ENCODE measurements at places on chromosomes 1 and 21.

- DNase-seq = no peak
These were observed 6.0 kb downstream of the TATDN3 start for GRCh38 chr1:212797681-212798080.

DNA sequence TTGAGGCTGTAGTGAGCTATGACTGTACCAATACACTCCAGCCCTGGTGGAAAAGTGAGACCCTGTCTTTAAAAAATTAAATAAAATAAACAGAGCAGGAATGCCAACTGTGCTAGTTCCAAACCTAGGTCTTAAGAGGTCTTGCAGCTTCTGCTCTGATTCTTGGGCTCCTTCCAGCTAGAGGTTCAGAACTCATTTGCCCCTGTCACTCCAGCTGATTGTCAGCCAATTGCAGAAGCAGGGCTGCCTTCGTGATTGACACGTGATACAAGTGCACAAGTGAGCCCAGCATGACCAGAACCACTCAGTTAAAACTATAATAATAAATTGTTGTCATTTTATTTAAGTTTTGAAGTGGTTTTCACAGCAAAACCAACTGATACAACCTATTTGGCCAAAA, 298.4 kb downstream of the USP25 start:
- DNase-seq = no peak

DNA sequence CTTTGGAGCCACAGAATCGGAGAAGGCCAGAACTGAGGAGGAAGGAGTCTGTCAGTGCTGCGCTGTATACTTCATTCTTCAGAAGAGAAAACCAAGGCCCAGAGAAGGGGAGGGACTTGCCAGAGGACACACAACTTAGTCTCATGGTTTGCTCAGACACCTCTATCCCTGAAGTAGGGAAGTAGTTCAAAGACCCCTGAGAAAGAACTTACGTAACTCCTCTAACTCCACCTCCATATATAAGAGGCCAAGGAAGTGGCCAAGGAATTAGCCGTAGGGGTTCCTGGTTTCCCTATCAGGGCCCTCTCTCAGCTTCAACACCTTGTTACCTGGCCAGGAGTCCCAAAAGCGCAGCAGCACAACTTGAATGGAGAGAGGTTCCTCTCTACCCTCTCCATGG, 580 bp upstream of the NECTIN4 start:
- DNase-seq = no peak

- DNase-seq = no peak
These were observed 116.2 kb downstream of the KCNJ6 start for GRCh38 chr21:37800057-37800455.

- no peak for DNase-seq
These were observed 620.1 kb upstream of the ADAMTS5 start for GRCh38 chr21:27586986-27587385.

- DNase-seq = no peak
These were observed 37.5 kb upstream of the LAPTM5 start for GRCh38 chr1:30795026-30795425.

DNA sequence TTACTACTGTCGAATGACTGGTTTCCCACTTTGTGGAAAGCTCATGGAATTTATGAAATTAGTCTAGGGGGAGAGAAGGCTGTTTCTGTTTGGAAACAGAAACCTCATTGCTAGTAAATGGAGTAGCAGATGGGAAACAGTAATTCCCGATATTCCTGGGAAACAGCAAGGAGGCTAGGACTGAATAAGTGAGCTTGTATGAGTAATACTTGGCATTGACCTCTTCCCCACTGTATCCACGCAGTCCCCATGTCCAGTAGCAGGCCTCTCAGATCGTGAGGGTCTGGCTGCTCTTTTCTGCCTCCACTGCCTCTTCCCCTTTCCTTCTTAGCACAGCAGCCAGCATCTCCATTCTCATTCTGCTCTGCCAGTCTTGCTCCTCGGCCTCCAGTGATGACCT, 75.5 kb downstream of the PRDM2 start:
- no peak for DNase-seq

- DNase-seq = no peak
These were observed 898.6 kb downstream of the AMY1C start for GRCh38 chr1:104648269-104648691.

- DNase-seq = no peak
These were observed 3.9 kb downstream of the C1orf87 start for GRCh38 chr1:60069691-60070090.

DNA sequence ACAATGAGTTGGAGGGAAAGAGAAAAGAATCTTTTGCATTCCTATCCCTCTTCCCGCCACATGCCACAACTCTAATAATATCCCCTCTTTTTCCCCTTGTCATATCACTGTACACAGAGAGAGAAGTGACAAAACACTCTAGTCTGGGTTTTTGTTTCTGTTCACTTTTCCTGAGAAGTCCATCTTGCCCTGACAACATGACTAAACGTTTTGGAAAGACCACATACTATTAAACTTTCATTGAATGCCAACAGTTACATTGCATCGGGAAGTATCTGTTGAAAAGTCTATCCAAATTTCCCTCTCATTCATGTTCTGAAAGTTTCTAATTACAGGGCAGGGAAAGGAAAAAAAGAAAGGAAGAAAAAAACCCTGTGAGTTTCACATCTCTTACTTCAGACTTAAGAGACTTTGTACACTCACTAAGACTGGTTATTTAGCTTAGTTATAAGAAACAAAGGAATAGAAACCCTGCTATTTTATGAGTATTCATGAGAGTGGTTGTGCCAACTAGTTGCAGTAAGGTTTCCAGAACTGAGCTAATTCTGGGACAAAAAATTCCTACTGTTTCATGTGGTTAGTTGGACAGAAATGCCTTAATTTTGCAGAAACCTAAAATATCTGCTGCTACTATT, 16.9 kb downstream of the PLA2G4A start:
- DNase-seq = no peak

- DNase-seq = peak; percentile 63
These were observed 13.9 kb upstream of the CAMK1G start for GRCh38 chr1:209569455-209570207.

DNA sequence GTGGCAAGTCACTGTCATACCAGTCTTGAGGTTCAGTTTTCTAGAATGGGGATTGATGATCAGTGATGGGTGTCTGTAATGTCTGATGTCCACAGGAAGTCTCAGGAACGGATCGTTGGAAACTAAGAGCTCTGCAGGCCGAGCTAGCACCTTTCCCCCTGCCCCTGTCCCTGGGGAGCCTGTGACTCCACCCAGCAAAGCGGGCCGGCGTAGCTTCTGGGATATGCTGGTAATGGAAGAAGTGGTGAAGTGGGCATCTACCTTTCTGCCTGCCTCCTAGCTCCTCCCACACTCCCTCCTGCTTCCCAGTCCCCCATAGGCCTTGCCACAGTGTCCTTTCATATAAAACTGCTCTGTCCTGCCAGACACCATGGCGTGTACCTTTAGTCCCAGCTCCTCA, 13.4 kb downstream of the HYI start:
- DNase-seq = no peak

DNA sequence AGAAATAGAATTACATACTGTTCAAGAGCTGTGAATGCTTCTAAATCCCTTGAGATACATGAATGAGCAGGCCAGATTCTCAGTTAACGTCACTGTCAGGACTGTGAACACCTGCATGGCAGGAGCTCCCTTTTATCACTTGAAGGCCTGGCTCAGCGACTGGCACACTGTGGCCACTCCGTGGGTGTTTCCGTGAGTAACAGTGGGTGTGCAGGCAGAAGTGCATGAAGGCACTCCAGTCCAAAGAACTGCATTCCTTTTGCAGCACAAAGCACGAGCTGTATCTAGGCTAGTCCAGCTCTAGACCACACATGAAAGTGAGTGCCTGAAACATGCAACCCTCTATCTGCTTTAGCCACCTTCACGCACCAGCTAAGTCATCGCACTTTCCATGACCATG, 9.6 kb upstream of the SIM2 start:
- DNase-seq = no peak

- peak; percentile 83 for DNase-seq
These were observed at the start of gene CLCC1 for GRCh38 chr1:108963052-108963686. Gene CLCC1, minus strand, starts transcription at chr1:108963484. Its CDS starts 13,047 bp downstream, at chr1:108950437.

- DNase-seq = no peak
These were observed 103.7 kb downstream of the SLC16A1 start for GRCh38 chr1:112852276-112852675.

DNA sequence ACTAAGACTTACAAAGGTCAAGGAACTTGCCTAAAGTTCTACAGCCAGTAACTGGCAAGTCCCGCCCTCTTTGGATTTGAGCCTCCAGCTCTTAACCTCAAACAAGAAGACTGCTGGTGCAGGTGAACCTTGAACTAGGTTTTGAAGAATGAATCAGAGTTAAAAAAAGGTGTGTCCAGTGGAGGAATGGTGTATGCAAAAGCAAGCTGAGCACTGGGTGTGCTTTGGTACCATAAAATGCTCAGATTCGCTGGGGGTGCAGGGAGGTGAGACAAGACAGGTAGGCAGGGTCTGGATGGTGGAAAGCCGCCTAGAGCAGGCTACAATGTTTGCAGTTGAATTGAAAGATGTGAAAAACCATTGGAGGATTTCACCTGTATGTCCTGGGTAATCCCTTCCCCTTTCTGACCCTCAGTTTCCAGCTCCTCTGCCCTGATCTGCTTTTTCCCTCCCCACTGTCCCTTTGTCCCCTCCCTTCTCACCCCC, 39.8 kb downstream of the FOXD2 start:
- no peak for DNase-seq

DNA sequence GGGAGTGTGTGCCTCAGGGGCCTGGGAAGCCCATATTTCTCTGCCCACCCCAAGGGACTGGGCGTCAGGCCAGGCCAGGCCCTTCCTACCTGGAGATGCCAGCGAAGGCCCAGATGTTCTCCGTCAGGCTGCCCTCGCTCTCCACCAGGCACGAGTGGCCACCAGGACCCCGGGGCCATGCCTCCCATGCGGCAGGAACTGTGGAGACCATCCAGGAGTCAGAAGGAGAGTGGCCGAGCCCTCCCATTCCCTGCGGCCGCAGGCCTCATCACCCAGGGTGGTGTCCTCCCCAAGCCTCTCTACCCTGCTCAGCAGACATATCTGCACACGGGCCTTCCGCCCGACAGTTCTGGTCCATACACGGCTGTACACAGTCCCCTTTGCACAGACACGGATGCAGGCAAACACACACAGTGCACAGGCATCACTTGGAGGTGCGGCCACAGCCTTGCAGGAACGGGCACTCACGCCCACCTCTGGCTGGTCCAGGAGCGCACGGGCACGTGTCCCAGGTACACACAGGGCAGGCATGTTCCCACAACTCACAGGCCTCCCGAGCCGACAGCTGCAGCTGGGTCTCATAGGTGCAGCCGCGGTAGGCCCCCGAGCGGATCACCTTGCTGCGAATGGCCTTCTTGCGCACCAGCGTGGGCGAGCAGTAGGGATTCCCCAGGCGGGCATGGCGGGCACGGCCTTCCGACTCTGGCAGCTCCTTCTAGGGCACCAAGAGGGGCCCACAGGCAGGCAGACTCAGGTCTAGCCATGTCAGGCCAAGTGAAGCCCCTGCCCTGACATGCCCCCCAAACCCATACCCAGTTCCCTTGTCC, 5.9 kb upstream of the KIF17 start:
- no peak for DNase-seq

DNA sequence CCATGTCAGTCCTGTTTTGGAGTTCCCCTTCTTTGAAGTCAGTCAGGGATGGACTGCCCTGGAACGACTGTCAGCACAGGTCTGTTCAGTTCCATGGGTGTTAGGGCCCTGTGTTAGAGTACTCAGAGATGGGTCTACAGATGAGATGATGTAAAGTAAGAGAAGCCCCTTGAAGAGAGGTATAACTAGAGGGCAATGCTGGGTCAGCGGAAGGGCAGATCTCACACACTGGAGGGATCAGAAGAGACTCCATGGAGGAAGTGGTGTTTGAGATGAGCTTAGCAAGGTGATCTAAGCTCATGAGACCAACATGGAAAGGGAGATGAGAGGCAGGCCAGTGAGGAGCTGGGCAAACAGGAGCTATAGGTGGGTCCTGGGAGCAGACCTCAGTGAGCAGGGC, 7.6 kb downstream of the PPFIA4 start:
- no peak for DNase-seq

DNA sequence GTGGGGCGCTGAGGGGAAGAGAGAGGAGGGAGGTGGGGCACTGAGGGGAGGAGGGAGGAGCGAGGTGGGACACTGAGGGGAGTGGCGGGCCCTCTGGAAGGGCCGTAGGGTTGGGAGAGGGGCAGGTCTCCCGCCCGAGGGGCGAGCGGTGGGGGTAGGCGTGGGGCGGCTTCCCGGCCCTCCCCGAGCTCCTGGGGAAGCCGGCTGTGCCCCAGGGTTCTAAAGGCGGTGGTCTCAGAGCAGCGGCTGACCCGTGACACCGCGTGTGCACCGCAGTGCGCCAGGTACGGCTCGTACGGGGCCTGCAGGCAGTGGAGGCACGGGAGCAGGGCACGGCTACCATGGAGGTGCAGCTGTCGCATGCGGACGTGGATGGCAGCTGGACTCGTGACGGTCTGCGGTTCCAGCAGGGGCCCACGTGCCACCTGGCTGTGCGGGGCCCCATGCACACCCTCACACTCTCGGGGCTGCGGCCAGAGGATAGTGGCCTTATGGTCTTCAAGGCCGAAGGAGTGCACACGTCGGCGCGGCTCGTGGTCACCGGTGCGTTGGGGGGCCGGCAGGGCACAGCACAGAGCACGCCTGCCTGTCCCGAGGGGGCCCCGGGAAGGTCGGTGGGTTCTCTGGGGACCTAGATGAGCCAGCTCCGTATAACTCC, 68.5 kb downstream of the OBSCN start:
- DNase-seq = no peak

GRCh38 chr1:111197598-111198284, 2.7 kb downstream of the DENND2D start:
- no peak for DNase-seq
